ENCODE measurements at places on chromosomes 13 and 19.

DNA sequence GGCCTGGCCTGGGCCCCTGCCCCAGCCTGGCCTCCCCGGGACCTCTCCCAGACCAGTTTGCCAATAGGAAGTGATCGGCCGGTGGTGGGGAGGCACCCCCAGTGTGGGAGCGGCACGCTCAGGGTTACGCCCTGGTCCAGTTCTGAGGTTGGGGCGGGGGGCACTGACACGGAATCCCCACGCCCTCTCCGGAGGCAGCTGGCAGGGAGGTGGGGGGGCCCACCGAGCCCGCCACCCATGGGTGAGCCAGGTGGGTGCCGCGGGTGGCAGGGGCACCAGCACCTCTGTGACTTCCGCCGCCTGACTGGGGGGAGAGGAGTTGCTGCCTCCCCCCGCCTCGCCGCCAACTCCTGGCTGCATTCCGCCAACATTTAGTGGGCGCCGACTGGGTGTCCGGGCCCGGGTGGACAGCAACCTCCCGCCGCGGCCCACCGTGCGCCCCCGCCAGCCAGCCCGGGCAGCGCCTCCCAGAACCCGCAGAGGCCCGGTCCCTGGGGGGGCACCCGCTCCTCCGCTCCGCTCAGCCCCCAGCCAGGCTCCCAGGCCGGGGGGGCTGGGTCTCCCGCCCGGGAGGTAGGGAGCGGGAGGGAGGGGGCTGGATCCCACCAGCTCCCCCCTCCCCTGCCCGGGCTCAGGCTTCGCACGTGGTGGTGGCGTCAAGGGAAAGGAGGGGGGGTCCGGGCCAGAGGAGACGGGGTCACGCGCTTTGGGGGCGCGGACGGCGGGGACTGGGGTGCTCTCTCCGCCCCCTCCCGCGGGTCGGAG lies 2.0 kb downstream of the ZBTB7A start:
- DNase-seq, result no peak

DNA sequence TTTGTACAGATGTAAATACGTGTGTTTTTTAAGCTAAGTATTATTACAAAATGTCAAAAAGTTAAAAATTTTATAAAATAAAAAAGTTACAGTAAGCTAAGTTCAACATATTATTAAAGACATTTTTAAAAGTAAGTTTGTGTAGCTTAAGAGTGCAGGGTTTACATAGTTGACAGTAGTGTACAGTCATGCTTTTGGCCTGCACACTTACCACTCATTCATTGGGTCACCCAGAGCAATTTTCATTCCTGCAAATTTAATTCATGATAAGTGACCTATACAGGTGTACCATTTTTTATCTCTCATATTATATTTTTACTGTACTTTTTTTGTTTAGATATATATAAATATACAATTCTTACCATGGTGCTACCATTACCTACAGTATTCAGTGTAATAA lies 769.9 kb upstream of the SLITRK6 start:
- DNase-seq, result no peak

DNA sequence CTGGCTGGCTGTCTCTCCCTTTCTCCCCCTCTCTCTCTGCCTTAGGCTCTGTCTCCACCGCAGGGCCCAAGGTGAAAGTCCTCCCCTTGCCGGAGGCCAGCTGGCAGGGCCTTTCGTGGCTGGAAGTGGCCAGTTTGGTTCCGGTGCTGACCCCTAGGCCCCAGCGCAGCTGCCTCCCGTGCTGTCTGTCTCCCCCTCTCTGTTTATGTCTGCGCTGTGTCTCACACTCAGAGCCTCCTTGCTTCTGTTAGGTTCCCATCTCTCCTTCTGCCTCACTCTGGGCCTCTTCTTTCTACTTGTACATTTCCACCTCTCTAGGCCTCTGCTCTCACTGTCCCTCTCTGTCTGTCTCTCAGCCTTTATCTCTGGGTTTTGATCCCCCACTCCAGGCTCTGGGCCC lies 13.1 kb downstream of the CCDC97 start:
- DNase-seq, result peak; percentile 86

DNA sequence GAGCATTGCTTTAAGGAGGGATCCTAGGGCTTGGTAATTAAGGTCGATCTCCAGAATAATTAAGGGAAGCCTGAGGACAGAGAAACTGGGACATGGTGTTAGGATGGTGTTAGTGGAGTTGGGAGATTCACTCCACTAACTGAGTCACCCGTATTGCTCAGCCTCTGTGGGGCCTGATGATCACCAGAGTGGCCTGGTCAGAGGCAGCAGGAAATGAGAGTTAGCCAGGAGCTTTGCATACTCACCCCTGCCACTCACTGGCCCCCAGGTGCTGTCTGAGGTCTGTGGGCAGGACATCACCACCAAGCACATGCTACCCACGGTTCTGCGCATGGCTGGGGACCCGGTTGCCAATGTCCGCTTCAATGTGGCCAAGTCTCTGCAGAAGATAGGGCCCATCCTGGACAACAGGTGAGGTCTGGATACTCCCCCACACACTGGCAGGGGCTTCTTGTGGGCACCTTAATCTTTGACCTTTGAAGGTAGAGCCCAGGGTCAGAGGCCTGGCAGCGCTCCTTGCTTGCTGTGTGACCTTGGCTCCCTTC lies 32.1 kb downstream of the PPP2R1A start:
- no peak for DNase-seq

- DNase-seq, result no peak
Observed at GRCh38 chr19:30083125-30083681, 141.2 kb downstream of the URI1 start.

DNA sequence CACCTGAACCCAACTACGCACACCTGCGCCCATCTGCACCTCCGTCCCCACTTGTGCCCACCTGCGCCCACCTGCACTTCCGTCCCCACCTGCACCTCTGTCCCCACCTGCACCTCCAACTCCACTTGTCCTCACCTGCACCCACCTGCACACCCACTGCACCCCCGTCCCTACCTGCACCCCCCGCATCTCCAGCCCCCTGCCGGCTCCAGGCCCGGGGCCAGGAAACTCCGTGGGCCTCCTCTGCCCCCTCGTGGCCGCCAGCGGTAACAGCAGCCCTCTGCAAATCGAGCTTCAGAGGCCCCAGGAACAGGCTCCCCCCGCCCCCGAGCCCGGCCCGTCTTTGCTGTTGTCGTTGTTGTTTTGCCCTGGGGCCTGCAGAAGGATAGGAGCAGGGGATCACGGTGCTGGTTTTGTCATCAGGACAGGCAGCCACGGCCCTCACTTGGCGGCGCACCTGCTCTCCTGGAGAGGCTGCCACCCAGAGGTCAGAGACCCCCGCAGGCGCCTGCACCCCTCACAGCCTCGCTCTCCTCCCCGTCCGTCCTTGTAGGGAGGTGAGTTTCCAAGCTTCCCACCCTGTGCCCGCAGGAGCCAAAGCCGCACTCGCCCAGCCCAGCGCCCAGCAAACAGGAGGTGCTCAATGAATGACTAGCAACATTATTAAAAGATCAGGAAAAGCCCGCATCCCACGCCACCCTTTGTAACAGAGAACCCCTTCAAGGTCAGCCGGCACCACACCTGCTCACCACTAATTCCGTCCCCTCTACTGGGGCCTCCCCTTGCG lies 65.4 kb downstream of the GNG7 start:
- no peak for DNase-seq

GRCh38 chr13:110327051-110327721 lies 20.1 kb downstream of the COL4A2 start:
- DNase-seq, result no peak

DNA sequence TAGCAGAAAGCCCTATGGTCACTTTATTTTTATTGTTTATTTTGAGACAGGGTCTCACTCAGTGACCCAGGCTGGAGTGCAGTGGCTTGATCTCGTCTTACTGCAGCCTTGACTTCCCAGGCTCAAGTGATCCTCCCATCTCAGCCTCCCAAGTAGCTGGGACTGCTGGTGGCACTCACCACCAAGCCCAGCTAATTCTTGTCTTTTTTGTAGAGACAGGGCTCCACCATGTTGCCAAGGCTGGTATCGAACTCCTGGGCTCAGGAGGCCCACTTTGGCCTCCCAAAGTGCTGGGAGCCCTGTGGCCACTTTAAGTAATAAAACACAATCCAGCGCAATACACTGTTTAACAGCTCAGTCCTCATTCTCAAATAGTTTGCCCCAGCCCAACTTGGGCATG lies 69.3 kb downstream of the NUFIP1 start:
- no peak for DNase-seq

Measured in dermis microvascular lymphatic vessel endothelial cell (primary cell).